ENCODE measurements at places on chromosomes 2 and 18. TPM values are rescaled to one million over a fixed set of nuclear protein-coding genes. Genes with fewer than 3 reads are reported as not detected.
A peak's percentile ranks its signal among the peaks of the same experiment; 100 is the strongest.

DNA sequence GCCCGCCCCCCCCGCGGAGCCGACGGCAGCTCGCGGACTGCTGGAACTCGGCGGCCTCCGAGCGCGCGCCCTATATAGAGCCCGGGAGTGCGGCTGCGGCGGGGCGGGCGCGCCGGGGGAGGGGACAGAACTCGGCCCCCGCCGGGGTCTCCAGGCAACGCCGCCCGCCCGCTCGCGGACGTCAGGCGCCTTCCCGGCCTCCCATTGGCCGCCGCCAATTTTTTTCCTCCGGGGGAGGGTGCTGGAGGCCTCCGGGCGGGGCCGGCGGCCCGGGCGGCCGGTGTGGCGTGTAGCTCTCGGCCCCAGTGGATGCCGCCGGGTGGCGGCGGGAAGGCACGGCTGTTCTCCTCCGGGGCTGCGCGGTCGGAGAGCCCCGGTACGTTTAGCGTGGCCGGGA lies at the start of gene ZFP36L2:
TSS of gene ZFP36L2 (minus strand) at position 49 of the 397 bp plus-strand sequence. CDS start 291 bp downstream, outside the sequence.
- H3K27ac ChIP-seq, result peak within 1 kb of the TSS; percentile 96
- DNase-seq, result peak; percentile 93
- H3K4me1 ChIP-seq, result peaks cover 8% of the 10 kb centered on the region
- H3K27me3 ChIP-seq, result no peaks in the 10 kb centered on the region
- H3K4me3 ChIP-seq, result peak within 1 kb of the TSS; percentile 87

- H3K4me3 ChIP-seq, result no peak overlapping the region
- DNase-seq, result peak; percentile 81
- no peak overlapping the region for H3K27ac ChIP-seq
- H3K4me1 ChIP-seq, result peaks cover 11% of the 10 kb centered on the region
Observed at GRCh38 chr2:37414470-37414949, 70.1 kb downstream of the QPCT start.

CSRNP3 gene
- total RNA-seq, result 0.72 TPM

DNA sequence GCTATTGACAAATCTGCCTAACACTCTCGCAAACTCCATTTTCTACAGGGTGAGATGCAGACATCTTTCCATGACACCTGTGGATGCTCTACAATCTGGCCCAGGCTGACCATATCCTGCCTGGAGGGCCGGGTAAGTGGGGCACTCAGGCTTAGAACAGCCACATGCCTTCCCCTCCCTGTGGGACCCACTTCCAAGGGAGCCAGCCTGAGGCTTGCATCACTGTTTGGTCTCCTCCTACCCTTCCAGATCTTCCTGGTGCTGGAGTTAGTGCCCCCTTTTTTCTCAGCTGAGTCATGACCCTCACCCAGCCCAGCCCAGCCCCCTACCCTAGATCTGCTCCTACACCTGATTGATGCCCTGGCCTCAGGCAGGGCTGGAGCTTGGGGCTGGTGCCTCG lies 150.2 kb upstream of the MSH6 start:
- H3K27ac ChIP-seq, result no peak overlapping the region
- H3K4me3 ChIP-seq, result no peak overlapping the region
- peaks cover 16% of the 10 kb centered on the region for H3K27me3 ChIP-seq
- no peak for DNase-seq
- peaks cover 7% of the 10 kb centered on the region for H3K4me1 ChIP-seq

DNA sequence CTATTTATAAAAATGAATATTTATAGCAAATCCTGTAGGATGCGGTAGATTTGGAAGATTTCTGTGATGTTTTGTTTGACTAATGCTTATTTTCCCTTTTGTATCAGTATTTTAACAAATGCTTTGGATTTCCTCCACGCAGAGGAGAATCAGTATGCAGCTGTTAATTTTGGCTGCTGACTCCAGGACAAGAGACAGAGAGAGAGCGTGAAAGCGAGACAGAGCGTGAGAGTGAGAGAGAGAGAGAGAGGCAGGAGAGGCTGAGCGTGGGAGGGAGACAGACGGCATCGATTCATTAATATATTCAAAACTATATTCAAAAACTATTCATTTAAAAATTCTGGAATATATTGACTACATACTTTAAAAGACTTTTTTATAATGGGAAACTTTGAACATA lies 62.5 kb downstream of the RRM2 start:
- H3K27me3 ChIP-seq, result no peaks in the 10 kb centered on the region
- no peaks in the 10 kb centered on the region for H3K36me3 ChIP-seq
- no peak overlapping the region for H3K4me3 ChIP-seq
- no peak for DNase-seq
- H3K4me1 ChIP-seq, result no peaks in the 10 kb centered on the region
- H3K27ac ChIP-seq, result no peak overlapping the region

DNA sequence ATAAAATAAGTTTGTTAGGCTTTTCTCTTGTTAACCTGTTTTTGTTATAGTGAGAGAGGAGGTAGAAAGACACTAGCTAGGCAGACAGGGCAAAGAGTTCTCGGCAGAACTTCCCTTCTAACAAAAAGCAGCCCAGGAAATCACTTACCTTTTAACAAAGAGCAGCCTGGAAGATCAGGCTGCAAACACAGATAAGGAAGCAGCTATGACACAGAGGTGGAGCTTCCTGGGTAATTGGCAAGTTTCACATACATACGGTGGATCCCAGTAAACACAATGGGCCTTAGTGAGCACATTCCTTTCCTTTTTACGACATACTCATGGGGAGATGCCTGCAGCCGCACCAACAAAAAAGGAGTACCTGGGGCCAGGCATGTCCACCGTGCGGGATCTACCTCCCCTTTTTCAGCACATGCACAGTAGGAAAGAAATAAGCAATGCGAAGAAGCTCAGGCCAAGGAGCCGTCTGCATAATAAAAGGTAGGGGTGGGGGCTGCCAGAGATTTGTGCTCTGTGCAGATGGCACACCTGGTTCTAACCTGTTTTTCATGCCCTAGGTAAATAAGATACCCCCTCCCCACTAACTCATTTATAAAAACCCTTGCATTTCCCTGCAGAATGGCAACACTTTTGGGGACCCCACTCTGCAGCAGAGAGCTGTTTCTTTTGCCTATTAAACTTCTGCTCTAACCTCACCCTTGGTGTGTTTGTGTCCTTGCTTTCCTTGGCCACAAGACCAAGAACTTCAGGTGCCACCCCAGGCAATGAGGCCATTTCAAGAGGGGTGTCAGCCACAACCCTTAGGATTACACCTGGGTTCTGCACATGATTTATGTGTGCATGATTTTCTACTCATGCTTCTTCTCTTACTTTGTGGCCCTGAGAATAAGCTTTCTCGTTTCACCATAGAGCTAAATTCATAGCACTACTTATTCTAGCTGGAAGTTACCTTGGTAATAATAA lies 26.5 kb downstream of the MDH1 start:
- H3K36me3 ChIP-seq, result no peaks in the 10 kb centered on the region
- H3K4me1 ChIP-seq, result peaks cover 2% of the 10 kb centered on the region
- H3K27ac ChIP-seq, result no peak overlapping the region
- no peaks in the 10 kb centered on the region for H3K27me3 ChIP-seq

ANKRD30BL gene
- not detected for total RNA-seq

DSG2 gene
- 1.7 TPM for total RNA-seq

GAD1 gene
- not detected for total RNA-seq

PARD6G gene
- total RNA-seq, result 3.3 TPM

KCNE4 gene
- 8.3 TPM for total RNA-seq

- no peaks in the 10 kb centered on the region for H3K36me3 ChIP-seq
- DNase-seq, result peak; percentile 82
- H3K4me3 ChIP-seq, result peak overlapping the region; percentile 57
- no peak overlapping the region for H3K27ac ChIP-seq
- no peaks in the 10 kb centered on the region for H3K4me1 ChIP-seq
Observed at GRCh38 chr2:60550178-60550983, 3.1 kb downstream of the BCL11A start.

CRACDL gene
- total RNA-seq, result not detected

Measured in IMR-90 (cell line).